Right kidney (tissue), 9 donors: ENCODE measurements at places on chromosomes 16 and 17.

- DNase-seq = peak; percentile 41
These were observed 408.9 kb downstream of the PMP22 start for GRCh38 chr17:14856176-14856575.

DNA sequence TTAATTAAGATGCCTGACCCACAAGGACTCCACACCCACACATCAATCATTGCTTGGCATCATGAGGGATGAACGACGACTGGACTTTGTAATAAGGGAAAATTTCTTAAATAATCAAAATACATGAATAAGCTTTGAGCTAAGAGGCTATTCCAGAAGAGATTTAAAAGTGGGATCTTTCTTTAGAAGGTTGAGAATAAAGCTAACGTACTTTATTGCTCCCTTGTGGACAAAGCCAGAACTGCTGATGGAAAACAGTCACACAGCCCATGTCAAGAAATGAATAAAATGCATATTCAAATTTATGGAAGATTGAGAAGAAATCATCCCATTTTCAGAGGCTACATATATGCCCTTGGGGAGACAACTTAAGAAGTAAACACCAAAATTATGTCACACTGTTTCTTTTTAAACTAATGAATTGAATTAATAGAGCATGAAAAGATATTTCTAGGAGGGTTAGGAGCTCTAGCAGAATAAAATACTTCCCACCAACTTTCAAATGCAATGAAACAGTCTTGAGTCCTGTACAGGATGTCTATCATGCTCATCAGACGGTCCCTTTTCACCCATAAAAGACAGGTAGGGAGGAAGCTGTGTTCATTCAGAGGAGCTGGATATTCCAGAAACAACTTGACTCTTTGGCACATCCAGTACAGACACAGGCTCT is 60.2 kb upstream of the PHOSPHO1 start:
- DNase-seq = no peak

GRCh38 chr17:6589266-6589946 is 33.1 kb upstream of the PITPNM3 start:
- no peak for DNase-seq

DNA sequence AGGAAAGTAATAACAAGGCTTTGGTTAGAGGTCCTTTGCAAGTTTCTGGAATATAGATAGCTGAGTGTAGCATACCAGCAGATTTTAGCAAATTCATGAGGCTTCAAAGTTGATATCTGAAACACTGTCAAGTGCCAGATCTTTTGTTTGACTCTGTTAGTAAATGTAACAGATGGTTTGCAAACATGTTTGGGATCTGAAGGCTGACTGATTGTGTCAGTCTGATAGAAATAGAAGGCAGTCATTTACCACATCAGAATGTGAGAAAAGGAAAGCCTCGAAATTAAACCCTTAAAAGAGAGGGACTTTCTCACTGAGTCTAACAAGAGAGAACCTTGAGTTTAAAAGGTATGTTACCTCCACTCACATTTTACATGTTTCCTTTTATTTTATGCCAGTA is 371.5 kb downstream of the KIF2B start:
- DNase-seq = no peak

DNA sequence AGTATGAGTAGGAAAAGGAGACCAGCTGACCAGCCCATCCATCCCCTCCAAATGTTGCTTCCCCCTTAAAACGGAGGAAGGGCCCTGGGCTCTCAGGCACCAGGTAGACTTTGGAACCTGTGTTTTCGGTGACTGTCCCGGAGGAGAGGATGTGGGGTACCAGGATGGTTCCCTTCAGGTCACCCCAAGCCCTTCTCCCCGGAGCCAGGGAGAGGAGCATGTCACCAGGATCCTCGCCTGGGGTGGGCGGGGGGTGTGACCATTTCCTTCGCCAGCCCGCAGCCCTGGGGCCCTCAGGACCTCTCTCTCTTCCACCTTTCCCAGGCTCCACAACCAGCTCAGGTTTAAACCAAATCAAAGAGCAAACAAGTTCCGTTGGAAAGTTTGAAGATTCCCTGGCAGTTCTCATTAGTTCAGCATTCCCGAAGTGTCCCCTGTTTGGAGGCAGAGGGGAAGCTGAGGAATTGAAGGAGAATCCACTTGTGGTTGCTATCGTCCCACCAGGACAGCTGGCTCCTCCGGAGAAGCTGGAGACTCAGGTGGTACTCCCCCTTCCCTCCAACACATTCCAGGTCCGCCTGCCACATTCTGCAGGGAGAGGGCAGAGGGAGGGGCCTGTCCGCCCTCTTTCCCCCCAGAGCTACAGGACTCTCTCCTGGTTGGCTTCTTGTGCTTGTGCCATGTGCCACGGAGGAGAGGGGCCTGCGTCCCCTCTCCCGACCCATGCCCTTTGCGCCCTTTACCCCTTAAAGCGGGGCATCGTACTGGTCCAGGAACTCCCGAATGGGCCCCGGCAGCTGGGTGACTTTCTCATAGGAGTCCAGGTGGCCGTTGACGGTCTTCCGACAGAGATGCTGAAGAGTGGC is 2.0 kb downstream of the SOCS3 start:
- DNase-seq = peak; percentile 38

DNA sequence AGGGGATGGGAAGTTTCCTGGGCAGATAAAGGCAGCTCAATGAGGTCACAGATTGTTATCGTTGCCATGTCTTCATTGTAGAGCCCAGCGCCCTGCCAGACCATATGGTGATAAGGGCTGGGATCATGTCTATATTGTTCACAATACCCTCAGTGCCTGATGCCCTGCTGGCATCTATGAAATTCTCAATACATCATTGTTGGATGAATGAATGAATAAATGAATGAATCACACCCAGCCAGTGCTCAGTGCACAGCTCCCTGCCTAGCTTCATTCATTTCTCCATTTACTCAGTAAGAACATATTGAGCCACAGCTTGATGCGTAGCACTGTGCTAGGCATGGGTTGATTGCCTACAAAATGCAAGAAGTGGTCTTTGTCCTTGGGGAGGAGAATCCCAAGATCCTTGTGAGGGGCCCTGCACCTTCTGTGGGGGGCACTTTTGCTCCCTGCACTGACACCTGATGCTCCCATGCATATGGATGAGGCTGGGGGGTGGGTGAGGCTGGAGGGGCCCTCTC is 29.7 kb downstream of the MRC2 start:
- no peak for DNase-seq

GRCh38 chr16:75188832-75189477 is 18.0 kb downstream of the CTRB2 start:
- DNase-seq = no peak

DNA sequence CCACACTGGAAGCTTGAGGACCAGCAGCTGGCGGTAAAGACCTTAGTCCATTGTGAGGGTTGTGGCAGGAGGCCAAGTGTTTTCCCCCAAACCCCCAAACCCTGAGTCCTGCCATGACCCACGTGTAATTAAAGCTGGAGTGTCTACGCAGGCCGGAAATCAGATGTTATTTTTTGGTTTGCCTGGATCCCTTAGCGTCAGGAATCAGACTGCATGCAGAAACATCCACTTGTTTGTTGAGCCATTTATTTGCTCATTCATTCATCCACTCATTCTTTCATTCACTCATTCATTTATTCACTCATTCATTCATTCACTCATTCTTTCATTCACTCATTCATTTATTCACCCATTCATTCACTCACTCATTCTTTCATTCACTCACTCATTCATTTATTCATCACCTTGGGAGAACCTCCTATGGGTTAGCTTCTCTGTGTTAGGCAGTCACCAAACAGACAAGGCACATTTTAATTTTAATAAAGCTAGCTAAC is 313.1 kb downstream of the MAF start:
- no peak for DNase-seq

DNA sequence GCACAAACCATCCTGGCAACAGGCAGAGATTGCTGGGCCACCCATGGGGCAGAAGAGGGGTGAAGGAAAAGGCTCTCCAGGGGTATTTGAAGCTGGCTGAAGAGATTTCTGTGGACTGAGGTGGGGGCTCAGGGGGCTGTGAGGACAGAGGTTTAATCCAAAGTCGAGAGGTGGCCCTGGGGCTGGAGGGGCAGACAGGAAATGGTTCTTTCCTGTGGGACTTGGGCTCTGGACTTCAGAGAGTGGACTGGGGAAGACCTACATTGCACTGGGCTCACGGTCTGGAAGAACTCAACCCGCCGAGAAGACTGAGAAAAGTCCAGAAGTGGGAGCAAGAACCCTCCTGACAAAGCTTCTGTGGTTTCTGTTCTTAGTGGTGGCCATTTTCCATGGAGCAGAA is 2.9 kb downstream of the CCDC42 start:
- no peak for DNase-seq

- no peak for DNase-seq
These were observed 46.2 kb downstream of the MYH3 start for GRCh38 chr17:10610884-10611283.

DNA sequence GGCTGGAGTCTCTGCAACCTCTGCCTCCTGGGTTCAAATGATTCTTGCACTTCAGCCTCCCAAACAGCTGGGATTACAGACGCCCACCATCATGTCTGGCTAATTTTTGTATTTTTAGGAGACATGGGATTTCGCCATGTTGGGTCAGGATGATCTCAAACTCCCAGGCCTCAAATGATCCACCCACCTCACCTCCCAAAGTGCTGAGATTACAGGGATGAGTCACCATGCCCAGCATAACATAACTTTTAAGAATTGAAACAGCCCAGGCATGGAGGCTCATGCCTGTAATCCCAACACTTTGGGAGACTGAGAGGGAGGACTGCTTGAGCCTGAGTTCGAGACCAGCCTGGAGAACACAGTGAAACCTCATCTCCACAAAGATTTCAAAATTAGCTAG is 2.5 kb downstream of the RSL1D1 start:
- no peak for DNase-seq

DNA sequence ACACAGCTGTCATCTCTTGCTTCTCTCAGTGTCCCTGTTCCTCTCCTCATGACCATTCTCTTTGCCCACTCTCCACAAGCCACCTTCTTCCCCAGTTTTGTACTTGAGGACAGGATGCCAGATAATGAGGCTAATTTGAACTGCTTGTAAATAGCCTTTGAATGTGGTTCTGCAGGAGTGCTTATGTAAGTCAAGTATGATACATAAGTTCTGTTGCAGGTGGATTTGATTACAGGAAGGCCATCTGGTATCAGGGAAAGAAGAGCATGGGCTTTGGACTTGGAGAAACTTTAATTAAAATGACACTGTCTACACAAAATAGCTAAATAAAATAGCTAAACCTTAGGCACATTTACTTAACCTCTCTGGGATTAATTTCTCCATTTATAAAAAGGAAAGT is 120.2 kb upstream of the HLF start:
- no peak for DNase-seq

GRCh38 chr17:43146649-43147048 is 21.5 kb upstream of the BRCA1 start:
- no peak for DNase-seq

- no peak for DNase-seq
These were observed 229.6 kb upstream of the TNRC6C start for GRCh38 chr17:77728871-77729270.

DNA sequence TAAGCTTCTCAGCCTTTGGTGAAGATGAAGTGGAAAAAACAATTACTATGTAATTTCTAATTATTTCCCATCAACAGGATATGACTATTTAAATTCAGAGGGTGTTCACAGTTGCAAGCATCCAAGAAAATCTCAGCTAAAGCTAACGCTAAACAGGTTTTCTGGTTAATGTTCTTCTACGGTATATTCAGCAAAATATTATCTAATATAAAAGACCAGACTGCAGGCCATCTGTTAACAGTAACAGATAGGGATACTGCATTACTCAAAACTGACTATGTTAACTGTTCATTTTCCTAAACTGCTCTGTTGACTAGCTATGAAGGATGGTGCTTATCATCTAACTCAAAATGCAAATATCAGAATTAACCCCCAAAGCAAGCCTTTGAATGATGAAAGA is 32.8 kb downstream of the GLG1 start:
- DNase-seq = no peak

GRCh38 chr17:77968788-77969187 is 10.3 kb downstream of the TNRC6C start:
- DNase-seq = no peak
